ENCODE measurements at places on chromosomes 11 and 22.

DNA sequence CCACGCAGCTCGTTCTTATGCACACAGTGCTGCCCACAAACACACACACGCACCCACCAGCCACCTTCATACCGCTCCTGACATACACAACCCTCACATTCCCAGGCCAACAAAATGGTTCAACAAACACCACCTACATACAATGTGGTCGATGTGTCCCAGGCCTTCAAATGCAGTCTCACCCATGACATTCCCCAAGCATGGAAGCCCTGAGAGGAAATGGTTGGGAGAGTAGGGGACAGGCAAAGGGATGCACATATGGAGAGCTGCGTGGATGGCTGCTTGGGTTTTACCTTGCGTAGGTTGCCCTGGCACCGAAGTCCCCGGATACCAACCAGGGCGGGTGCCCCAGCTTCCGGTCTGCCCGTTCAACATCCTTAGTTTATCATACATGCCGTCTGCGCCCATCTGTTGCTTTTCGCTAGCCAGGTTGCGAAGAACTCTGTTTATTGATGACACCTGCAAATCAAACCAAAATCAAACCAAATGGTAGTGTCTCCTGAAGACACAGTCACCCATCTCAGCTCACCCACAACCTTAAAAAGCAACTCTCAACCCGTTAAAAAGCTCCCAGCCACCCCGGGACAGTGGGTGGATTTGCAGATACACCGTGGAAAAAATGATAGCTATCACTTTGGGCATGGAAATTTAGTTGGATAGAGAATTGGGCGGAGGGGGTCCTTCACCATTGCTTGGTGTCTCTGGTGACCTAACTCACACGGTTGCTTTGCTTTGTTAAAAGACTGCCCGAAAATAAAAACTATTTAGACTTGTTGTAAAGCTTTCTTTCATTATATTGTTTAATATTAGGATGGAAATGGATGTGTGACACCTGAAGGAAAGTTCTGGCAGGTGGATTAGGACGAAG is 10.5 kb downstream of the PAX6 start:
- no peak for DNase-seq

DNA sequence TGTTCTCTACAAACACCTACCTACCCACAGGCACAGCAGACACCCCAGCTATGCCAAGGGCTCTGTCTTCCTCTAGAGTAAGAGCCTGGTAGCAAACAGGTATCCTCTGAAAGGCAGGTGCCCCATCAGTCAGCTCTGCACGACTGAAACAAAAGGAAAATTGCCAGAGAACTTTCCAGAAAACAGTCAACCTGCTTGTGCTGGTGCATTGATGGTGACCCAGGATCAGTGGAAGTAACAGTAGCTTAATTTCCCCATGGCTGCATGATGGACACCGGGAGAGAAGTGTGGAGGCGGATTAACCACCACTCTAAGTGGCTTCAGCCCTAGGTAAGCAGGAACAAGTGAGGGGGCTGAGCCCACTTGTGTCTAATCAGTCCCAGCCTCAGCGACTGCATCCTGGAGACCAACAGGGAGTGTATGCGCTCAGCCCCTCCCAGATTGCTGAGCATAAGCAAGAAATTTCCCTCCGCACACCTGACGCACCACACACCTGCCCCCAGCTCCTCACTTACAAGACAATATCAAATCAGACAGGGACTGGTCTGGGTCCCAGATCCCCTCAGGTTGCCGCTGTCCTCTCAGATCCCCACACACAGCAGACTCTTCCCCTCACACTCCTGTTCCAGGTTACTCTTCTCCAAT is 70.7 kb upstream of the IGLL5 start:
- DNase-seq = no peak

DNA sequence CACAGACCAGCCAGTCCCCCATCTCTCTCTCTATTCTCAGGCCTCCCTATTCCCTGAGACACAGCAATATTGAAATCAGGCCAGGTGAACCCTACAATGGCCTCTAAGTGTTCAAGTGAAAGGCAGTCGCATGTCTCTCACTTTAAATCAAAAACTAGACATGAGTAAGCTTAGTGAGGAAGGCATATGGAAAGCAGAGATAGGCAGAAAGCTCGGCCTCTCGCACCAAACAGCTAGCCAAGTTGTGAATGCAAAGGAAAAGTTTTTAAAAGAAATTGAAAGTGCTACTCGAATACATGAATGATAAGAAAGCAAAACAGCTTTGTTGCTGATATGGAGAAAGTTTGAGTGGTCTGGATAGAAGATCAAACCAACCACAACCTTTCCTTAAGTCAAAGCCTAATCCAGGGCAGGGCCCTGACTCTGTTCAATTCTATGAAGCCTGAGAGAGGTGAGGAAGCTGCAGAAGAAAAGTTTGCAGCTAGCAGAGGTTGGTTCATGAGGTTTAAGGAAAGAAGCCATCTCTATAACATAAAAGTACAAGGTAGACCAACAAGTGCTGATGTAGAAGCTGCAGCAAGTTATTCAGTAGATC is 19.8 kb upstream of the MPZL2 start:
- DNase-seq = no peak

DNA sequence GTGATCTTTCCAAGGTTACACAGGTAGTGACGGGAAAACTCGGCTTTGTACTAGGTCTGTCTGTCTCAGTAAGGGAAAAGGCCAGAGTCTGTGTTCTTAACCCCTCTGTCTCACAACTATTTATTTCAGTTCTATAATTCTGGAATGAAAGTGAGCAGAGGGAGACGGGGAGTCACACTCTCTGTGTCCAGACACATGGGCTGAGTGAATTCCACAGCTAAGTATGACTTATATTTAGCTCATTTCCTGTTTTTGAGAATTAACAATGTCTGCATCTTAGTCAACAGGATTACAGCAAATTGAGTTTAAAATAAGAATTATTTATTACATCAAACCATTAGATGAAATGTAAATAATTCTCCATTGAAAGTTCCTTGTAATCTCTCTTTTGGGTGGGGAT is 62.5 kb upstream of the OR4B1 start:
- no peak for DNase-seq

GRCh38 chr11:910044-910588 is 494 bp downstream of the CHID1 start:
- DNase-seq = no peak

DNA sequence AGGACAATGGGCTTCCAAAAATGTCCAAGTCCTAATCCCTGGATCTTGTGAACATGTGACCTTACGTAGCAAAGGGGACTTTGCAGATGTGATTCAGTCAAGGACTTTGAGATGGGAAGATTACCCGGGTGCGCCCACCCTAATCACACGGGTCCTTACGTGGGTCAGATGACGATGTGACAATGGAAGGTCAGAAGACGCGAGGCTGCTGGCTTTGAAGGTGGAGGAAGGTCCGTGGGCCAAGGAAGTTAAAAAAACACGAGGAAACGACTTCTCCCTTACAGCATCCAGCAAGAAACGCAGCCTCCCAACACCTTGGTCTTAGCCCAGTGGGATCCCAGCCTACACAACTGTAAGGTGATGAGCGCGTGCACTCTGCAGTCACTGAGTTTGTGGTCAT is 860.1 kb downstream of the TBC1D22A start:
- DNase-seq = no peak

- no peak for DNase-seq
These were observed 8.8 kb downstream of the ZBED4 start for GRCh38 chr22:49862496-49862776.

- DNase-seq = no peak
These were observed 56.9 kb downstream of the PARVA start for GRCh38 chr11:12434325-12434654.

- DNase-seq = no peak
These were observed 4.7 kb downstream of the EIF1AD start for GRCh38 chr11:65997286-65997685.

- DNase-seq = no peak
These were observed 1.1 kb upstream of the VSIG2 start for GRCh38 chr11:124753205-124753604.

DNA sequence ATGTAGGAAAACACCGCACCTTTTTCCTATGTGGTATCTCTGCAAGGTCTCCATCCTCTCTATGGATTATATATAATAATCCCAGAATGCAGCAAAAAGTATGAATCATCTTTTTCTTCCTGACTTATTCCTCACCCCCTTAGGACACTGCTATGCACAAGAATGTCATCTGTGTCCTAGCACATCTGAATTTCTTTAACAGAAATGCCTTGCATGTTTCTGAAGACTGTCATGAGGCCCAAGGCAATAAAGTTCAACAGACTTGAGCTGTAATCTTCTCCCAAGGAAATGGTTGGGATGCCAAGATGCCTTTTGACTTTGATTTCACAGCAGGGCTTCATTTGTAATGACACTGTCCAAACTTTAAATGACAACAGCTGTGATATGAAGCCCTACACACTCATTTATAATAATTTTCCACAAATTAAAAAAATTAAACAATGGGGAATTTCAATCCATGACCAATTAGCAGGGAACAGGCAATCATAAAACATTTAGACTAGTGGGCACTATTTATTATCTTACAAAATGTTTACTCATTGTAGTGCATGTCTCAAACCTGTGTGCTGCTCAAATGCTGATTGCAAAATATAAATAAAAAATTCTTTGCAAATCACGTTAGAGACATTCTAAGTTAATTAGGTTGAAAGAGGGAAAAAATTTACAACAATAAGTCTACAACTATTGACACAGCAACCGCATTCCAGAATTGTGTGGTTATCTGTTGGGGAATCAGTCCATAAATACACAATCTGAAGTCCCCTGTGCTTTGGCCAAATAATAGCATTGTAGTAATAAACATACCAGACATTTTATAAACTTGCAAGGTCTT is 242.3 kb downstream of the SWAP70 start:
- DNase-seq = no peak

DNA sequence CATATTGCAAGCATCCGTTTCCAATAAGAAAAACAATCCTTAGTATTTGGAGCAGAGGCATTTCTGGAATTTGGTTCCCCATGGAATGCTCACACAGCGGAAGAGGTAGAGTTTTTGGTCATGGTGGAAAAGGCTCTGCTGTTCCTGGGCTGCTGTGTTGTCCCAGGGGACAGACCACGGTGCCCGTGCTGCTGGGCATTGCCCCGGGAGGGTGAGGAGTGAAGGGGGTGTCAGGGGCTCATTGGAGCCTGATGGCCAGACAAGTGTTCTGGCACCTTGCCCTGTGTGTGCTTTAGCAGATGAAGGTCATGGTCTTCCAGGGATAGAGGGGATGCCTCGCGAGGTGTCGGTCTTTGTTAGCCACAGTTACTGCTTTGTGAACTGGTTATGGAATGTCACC is 61.2 kb downstream of the MPPED1 start:
- no peak for DNase-seq
